ENCODE measurements at places on chromosomes 11 and 22.

GRCh38 chr11:48129697-48130395 lies 86.8 kb upstream of the OR4B1 start:
- DNase-seq, result no peak

- DNase-seq, result no peak
Observed at GRCh38 chr11:68659158-68659921, 25.0 kb upstream of the GAL start.

GRCh38 chr11:13942971-13943381 lies 19.5 kb upstream of the SPON1 start:
- no peak for DNase-seq

DNA sequence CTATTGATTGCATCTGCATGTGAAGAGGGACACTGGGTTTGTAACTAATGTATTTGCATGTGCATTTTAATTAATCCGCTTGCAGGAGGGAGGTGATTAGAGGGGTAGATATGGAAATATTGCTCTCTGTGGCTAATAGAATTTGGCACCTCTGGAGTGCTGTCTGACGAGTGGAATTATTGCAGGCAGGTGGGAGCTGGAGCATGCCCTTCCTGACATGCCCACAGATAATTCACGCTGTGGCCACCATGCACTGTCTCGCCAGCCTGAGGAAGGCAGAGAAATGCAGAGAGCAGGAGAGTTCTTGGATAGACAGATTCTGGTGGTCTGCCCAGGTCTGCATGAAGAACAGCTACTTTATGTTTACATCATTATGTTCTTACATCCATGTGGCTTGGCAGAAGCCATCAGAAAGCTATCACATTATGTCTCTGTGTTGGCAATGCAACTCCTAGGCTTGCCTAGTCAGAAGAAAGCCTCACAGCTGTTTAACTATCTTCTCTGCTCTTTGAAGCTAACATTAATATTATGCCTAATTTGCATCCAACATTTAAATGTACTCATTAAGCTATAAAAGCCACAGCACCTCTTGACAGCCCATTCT lies 89.4 kb upstream of the DRD2 start:
- no peak for DNase-seq

GRCh38 chr11:84289381-84289906 lies 1003.3 kb upstream of the CCDC90B start:
- DNase-seq, result no peak

DNA sequence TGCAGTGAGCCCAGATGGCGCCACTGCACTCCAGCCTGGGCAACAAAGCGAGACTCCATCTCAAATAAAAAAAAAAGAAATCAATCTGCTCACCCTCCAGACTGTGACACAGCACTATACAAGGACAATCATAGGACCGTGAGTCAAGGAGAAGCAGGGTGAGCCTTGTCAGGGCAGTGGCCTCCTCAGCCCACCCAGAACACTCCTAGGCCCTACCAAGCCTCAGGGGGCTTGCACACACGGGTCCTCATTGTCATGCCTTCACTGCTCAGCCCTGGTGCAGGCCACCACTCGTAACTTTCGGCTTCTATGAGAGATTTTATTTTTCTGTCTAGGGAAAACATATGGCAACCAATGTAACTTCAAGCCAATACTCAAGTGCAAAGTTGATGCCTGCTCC lies 35.8 kb downstream of the DGCR2 start:
- no peak for DNase-seq

GRCh38 chr11:103968685-103969084 lies 67.8 kb upstream of the DDI1 start:
- DNase-seq, result no peak

DNA sequence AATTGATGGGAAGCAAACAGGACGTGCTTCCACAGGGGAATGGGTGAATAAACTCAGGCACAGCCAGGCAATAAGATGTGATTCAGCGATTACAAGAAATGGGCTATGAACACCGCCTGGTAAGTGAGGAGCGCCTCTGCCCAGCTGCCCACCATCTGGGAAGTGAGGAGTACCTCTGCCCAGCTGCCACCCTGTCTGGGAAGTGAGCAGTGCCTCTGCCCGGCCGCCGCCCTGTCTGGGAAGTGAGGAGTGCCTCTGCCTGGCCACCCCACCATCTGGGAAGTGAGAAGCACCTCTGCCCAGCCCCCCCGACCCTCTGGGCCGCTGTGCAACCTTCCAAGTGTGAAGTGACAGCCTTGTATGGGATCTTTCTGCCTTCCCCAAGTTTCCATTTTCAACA lies 73.2 kb upstream of the PRR5 start:
- no peak for DNase-seq

All from stimulated activated CD4-positive, alpha-beta T cell treated with anti-CD3 and anti-CD28 coated beads, TNF-alpha, amount 100 ng/mL, for 48 hours (primary cell).